ENCODE measurements at places on chromosomes 5 and 9.
A peak's percentile ranks its signal among the peaks of the same experiment; 100 is the strongest.

DNA sequence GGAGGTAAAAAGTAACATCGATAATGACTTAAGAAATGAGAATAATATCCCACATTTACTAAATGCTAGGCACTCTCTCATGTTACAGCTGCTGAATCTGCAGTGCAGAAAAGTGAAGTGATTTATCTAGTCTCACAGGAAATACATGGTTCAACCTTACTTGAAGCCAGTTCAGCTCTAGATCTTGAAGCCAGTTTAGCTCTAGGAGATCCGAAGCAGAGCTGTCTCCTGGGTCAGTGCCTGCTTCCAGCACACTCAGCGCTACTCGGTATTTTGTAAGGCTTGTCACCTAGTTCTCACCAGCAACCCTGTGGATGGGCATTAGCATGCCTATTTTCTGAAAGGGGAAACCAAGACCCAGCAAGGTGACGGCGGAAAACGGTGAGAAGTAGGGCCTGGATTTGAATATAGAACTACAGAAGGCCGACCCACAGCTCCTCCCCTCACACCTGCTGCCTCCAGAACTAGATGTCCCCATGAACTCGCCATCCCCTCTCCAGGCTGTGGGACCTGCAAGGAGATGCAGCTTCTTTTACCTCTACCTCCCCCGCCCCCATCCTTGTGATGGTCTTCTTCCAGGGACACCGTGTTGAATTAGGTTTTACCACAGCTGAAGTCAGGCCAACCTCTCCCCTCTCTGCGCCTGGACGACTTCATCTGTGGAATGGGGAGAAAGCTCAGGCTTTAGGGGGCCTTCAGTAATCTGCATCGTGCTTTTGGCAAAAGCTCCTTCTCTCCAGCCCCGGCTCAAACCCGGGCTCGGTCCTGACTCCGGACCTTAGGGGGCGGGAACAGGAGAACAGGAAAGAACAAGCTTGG, 4.4 kb upstream of the MSX2 start:
- DNase-seq = no peak

- DNase-seq = no peak
These were observed 58.1 kb downstream of the ADRB2 start for GRCh38 chr5:148884339-148885020.

DNA sequence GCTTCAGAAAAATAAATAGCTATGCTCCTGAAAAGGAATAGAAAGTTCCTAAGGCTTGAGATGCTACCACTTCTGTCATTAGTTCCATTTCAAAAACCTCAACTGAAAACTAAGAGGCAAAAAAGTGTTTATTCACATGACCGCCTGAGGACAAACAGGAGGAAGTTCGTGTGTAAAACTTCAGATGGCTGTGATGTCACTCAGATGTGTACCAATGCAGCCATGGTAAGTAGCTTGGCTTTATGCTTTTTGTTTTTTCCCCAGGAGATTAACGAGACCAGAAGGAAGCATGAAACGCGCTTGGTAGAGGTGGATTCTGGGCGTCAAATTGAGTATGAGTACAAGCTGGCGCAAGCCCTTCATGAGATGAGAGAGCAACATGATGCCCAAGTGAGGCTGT, 33.0 kb downstream of the LMNB1 start:
- no peak for DNase-seq

- peak; percentile 9 for DNase-seq
These were observed 1.6 kb upstream of the DBN1 start for GRCh38 chr5:177474846-177475562.

GRCh38 chr5:105922080-105922479, 1748.7 kb downstream of the EFNA5 start:
- DNase-seq = no peak

DNA sequence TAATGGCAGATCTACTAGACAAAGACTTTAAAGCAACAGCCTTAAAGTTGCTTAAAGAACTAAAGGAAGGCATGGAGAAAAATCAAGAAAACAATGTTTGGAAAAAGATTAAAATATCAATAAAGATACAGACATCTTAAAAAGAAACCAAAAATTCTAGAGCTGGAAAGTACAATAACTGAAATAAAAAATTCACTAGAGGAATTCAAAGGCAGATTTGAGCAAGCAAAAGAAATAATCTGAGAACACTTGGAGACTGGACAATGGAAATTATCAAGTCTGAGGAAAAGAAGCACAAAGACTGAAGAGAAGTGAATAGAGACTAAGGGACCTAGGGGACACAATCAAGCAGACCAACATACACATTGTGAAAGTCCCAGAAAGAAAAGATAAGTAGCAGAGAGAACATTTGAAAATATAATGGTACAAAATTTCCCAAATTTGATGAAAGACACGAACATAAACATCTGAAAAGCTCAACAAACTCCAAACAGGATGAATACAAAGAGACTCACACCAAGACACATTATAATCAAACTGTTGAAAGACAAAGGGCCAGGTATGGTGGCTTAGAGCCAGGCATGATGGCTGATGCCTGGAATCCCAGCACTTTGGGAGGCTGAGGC, 26.3 kb downstream of the SIL1 start:
- no peak for DNase-seq

GRCh38 chr9:87853876-87854579, 28.6 kb upstream of the SPATA31E1 start:
- no peak for DNase-seq

- no peak for DNase-seq
These were observed 16.3 kb upstream of the GPX8 start for GRCh38 chr5:55143624-55144023.

- DNase-seq = no peak
These were observed 42.1 kb downstream of the LRRTM2 start for GRCh38 chr5:138833080-138833479.

DNA sequence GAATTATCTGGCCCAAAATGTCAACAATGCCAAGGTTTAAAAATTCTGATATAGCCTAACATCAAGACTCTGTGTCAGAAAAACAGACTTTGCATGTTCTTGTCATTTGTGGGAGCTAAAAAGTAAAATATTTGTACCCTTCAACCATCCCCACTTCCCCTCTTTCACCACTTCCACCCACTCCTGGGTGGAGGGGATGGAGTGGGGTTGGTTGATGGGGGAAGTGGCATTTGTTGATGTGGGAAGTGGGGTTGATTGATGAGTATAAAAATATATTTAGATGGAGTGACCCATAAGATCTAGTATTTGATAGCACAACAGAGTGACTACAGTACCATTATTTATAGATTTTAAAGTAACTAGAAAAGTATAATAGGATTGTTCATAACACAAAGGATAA, 55.0 kb upstream of the C9orf72 start:
- DNase-seq = no peak

DNA sequence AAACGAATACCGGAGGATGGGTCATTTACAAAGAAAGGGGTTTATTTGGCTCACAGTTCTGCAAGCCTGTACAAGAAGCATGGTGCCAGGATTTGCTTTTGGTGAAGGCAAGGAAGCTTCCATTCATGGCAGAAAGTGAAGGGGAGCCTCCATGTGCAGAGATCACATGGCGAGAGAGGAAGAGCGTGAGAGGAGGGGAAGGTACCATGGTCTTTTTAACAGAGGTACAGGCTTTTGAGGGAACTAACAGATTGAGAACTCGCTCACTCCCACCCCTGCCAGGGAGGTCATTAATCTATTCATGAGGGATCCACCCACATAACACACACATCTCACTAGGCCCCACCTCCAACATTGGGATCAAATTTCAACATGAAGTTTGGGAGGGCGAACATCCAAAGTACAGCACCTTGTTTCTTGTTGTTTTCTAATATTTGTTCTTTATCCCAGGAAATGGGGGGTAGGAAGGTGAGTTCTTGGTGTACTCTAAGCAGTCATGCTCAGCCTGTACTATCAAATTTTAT, 18.5 kb downstream of the TMC1 start:
- no peak for DNase-seq

- no peak for DNase-seq
These were observed 69.0 kb downstream of the GAPVD1 start for GRCh38 chr9:125330587-125330986.

DNA sequence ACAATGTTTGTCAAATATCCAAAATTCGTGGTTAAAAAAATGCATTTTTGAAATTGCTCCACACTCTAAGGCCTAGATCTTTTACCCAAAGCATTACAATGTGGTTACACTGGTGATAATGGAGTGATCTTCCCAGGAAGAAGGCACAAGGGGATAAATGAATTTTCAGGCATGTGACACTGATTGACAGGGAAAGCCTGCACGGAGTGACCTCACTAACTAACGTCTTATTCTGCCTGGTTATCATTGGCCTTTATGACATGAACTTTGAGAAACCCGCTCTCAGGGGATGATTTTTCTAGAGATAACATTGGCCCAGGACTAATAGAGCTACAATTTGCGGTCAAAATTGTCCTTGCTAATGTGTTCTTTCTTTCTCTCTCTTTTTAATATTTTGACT, 137.6 kb downstream of the PRKACG start:
- no peak for DNase-seq

DNA sequence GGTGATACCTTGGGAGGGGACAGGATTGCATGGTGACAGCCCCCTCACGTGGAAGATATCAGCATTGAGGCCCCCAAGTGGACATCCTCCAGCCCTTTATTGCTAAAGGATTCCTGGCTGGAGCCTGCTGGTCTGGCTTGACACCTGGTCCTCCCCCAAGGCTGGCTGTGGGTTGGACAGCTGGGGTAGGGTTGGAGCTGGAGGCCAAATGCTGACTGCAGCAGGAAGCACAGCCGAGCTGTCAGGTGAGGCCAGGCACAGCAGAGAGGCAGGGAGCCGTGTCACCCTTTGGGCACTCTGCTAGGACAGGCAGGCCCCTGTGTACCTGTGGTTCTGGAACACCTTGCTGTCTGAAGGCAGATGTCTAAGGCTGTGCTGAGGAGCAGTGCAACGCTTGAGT, 2.2 kb downstream of the CACFD1 start:
- DNase-seq = no peak

DNA sequence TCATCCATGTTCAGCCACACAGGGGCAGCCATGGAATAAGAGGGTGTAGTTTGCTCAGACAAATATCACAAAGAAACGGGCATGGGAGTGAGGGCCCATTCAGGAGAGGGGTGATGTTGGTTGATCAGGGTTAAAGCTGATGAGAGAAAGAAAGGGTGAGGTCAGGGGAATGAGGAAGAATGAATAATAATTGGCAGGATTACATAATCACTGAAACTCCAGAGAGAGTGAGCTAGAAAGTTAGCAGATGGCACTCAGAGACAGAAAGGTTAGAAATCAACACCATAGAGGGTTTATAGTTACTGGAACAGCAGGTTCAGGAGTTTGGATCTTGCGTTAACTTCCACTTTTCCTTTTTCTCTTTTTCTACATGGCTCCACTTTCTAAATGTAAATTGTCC, 113.9 kb downstream of the TAF11L14 start:
- no peak for DNase-seq

DNA sequence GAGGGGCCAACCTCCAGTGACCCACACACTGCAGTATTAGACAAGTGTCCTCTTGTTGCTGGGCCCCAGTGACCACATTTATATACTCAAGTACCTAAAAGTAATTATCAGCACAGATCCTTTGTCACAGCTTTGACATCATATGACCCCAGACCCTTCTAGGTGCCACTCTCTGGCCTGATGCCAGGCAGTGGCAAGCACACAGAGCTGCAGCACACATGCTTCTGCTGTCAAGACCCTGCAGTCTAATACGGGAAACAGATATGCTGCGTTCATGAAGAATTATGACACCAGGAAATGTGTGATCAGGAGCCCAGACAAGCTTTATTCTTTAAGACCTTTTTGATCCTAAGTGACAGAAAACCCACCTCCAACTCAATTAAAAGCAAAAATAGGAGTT, 63.8 kb upstream of the AFAP1L1 start:
- DNase-seq = no peak

DNA sequence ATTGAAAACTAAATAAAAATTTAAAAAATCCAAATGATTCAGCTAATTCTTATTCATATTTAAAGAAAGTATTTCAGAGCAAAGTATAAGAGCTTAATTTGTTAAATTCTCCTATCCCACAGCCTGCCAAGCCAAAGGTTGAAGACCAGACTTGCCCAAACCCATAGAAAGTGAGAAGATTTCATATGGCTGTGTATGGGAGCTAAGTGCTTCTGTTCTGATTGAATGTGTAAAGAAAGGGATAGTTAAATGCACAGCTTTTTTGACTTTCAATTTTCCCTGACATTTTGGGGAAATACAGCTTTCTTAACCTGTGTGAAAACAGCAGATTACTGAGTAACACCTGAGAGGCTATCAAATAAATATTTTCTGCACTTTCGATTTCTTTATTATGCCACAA, 125.0 kb upstream of the MTAP start:
- no peak for DNase-seq

DNA sequence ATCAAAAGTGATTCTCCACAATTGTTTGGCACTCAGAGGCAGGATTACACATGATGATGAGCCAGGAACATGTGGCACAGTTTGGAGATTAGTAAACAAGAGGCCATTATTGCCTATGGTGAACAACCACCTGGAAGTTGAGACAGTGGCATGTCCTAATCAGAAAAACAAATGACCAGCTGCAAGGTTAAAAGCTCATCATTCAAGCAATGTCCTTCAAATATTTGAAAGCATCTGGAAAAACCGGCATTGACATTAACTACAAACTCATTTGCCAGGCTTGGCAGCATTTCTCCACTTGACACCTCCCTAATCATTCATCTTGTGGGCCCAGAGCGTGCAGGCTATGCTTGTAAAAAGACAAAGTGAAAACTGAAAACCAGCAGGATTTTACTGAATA, 80.6 kb upstream of the MEGF10 start:
- DNase-seq = no peak

DNA sequence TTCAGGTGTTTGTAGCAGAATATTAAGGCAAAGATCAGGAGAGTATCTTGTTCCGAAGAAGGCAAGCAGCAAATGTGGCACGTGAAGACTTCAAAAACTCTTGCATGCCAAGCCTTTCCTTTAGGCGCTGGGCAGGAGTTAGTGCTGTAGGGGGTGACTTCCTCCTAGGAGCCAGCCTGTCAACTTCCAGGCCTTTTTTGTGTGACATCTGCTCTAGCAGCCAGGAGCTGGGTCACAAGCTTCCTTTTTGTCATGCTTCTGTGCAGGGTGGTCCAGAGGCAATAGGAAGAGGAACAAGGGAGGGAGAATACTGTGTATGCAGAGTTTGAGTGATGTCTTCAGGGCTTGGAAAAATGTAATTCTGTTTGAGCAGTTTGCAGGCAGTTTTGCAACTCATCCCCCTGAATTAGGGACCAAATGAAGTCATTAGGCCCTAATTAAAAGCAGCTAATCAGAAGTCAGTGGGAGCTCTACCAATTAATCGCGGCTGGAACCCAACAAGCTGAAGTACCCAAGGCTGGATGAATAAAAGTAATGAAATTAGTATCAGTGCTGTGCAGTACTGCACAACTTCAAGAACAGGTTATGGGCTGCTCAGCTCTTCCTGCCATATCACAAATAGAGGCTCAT, 53.5 kb downstream of the TLR4 start:
- DNase-seq = no peak

DNA sequence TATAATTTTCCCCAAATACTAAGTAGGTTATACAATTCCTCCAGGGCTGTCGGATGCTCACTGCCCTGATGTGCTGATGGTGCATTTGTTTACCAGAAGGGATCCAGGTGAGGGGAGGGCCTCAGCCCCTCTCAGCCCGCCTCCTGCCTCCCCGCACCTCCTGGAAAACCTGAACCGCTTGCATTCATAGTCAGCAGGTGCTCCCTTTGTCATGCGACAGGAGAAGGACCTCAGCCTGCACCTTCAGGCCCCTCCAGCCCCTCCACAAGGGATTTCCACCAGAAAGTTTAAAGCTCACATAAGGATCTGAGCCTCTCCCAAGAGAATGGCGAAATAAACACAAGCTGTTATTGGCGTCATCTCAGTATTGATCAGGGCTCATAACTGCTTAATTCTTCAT, 36.5 kb upstream of the NTNG2 start:
- DNase-seq = no peak

All from brain microvascular endothelial cell (primary cell).